ENCODE measurements at places on chromosomes 5 and 9.

DNA sequence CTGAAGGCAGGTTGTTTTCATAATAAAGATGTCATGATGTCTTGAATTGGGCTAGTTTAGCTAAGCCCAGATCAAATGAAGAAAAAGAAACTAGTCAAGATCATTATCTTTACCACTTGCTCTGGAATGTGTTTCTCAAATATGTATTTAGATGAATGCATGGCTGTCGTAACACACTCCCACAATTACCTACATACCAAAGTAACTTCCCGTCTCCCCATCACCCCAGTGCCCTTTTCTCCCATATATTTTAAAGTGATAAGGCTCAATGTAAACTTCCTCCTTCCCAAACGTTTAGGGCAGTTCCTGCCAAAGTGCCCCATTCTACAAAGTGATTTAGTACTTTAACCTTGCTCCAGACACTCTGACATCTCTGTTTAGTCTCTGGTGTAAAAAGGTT is 61.4 kb downstream of the SLC1A3 start:
- DNase-seq, result no peak

GRCh38 chr5:151717416-151717815 is 30.7 kb upstream of the SPARC start:
- no peak for DNase-seq

DNA sequence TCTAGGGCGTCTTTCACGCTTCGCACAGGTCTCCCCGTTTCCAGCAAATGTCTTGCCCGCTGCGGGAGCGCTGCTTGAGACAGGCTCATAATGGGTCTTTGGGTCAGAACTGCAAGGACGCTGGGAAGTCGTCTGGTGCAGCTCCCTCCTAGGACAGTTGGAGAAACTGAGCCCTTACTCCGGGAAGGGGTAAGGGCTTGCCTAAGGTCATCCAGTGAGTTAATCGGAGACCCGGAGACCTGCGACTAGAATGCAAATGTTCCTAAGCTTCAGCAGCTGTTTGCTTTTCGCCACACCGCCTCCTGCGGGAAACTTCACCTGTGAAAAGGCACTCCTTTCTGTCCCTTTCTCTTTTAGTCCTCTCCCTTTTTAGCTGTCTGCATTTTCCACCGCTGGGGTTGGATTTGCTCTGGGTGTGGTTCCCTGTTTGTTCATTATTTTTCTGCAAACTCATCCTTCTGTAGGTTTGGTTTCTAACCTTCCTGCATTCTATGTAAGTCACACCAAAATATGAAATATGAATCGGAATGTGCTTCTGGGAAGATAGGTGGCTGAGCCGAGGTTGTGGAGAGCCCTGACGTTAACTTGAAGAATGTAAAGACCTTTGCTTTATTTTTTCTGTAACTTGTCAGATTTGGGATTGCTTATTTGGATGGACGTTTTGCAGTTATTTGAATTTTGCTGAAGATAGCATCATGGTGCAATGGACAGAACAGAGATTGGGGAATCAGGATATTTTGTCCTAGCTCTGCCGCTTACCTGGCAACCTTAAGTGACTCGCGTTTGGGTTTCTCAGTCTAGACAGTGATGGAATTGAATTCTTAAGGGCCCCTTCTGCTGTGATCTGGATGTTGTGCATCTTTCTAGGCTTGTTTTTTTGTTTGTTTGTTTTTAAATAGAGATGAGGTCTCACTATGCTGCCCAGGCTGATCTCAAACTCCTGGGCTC is 909 bp downstream of the SLC36A1 start:
- no peak for DNase-seq

DNA sequence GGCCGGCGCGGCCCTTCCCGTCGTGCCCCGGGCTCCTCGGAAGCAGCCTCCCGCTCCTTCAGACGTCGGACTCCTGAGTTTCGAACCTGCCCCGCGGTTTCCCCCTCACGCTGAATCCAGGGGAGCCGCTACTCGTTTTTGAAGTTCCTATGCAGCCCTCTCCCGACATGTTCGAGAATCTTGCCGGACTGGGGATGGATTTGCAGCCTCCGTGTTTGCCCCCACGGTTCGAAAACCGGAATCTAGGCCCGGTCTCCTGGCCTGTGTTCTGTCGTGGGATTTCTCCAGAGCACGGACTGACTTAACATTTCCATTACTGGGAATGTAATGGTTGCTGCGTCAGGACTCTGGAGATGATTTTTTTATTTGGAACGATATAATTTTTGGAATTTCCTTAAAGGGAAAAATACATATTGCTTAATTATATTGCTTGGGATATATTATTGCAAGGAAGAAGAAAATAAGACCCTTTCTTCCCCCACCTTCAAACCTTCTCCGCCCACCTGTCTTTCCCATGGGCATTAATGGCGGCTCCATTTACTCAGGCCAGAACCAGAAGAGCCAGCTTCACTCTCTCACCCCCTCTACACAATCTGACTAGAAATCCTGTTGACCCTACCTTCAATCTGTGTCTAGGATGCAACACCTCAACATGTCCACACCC is 8.5 kb upstream of the MGAT1 start:
- no peak for DNase-seq

- DNase-seq, result no peak
Measured at GRCh38 chr9:109319626-109320241, 1.1 kb downstream of the EPB41L4B start.

DNA sequence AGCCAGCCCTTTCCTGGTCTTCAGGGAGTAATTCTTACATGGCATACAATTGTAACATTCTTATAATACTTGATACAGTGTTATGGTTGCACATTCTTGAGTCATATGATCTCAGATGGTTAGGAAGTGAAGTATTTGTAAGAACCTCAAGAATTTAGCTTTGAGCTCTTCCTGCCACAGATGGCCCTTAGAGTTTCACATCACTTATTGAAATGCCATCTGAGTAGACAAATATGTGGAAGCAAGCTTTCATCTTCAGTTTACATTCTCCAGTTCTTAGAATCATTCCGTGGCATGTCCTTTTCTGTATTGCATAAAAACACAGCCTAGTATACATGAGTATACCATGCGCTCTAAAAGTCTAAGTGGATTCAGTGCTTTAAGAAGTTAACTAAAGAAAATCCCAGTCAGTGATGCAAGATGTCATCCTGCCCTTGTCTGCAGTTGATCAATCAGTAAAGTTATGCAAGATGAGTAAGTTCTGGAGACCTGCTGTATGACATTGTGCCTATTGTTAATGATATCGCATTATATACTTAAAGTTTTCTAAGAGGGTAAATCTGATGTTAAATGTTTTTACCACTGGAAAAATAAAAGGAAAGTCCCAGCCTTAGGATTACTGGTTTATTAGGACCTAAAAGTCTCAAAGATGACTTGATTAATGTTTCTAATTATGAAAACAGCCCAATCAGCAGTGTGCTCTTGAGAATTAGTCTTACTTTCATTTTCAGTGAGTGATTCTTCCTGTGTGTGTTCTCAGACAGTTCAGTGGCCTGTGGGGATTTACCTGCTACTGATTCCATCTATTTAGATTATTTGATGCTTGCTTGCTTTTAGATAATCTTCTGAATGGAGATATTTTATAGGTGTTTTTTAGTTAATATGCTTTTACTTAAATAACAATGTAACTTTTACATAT is 29.4 kb downstream of the RHOBTB3 start:
- peak; percentile 96 for DNase-seq

DNA sequence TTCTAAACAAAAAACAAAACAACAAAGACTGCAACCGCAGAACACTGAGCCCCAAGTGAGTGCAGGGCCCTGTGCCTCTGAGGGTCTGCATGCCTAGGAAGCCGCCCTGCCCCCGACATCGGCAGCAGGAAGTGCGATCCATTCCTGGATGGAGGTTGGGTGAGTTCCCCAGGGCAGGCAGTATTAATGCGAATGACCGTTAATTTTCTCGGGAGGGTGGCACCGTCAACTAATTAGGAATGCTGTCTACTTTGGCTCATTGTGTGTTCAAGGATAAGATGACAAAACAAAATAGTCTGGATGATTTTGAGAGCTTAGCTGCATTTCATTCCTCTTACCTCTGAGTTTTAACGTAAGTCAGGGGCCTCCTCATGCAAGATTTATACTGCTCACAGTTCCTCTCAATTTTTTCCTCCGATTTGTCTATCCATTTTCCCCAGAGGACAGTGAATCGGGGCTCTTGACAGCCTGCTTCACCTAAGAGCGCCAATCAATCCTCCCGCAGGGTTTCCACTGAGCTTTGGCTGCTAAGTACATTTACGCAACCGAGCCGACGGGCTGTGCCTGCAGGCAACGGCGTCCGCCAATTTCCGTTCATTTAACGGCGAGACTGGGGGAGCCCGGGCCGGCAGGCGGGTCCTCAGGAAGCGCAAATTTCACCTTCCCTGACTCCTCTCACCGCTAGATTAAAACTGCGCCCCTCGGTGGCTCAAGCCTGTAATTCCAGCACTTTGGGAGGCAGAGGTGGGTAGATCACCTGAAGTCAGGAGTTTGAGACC is 2.9 kb upstream of the NXNL2 start:
- DNase-seq, result no peak

- DNase-seq, result no peak
Measured at GRCh38 chr5:56314529-56314928, 81.4 kb upstream of the ANKRD55 start.

GRCh38 chr9:20728493-20729220 is 44.6 kb downstream of the FOCAD start:
- DNase-seq, result no peak

GRCh38 chr9:2220036-2220435 is 204.9 kb downstream of the SMARCA2 start:
- no peak for DNase-seq

DNA sequence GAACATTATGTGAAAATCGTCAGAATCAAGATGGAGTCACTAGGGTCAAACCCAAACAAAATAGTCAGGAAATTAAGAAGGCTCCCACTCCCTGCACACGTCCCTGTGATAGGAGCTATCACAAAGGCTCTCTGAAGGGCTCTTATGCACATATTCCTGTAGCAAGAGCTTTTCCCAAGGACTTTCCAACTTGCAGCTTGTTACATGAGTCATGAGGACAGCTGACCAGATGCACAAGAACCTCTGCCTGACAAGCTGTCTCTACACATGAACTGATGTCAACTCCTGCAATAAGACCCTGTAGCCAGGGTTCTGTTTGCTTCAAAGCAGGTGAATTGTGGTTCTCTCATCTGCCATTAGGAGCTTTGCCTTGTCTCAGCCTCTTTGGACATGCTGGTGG is 122.4 kb downstream of the OLFM1 start:
- DNase-seq, result no peak

- no peak for DNase-seq
Measured at GRCh38 chr9:117957267-117957666, 253.1 kb downstream of the TLR4 start.
